Retina (tissue), 1 donor: ENCODE measurements at places on chromosomes 11 and 22.

GRCh38 chr11:126716456-126717083 lies 284.0 kb downstream of the KIRREL3 start:
- peak; percentile 70 for DNase-seq

- DNase-seq, result peak; percentile 67
Measured at GRCh38 chr22:41966607-41967240, 2.5 kb upstream of the SEPTIN3 start.

- no peak for DNase-seq
Measured at GRCh38 chr22:25146307-25146706, 53.4 kb upstream of the CRYBB3 start.

DNA sequence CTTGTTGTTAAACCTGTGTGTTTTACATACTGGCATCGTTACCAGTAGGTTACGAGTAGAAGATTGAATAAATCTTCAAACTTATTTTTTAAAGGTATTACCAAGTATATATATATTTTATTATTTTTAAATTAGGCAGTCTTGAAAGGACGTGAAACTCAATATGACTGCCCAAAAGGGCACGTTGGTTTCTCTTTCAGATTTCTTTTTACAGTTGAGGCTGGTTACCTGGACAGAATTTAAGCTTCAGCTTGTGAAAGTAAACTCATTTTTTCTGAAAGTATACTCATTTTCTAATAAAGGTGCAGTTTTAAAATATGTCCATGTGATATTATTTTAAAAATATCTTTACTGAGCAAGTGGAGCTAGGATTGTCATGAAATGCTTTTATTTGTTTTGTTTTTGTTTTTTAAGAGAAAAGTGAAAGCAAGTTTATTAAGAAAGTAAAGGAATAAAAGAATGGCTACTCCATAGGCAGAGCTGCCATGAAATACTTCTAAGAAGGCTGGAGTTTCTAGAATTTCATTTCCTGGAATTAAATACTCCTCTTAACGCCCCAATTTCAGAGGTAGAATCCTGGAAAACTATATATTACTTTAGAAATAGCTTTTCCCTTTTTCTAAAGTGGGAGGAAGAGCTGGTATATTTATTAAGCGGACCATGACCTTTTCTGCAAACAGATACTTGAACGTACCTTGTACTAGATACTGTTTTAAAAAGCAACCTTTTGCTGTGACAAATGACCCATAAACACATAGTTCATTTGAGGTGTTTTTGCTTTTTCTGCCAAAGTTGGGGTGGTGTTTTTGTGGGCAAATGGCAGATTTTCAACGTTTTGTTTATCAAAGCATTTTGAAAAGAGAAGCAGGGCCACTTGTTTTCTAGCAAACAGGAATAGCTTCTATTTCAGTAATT lies 1.9 kb downstream of the FBXO7 start:
- DNase-seq, result no peak

GRCh38 chr22:24417901-24418641 lies 9.3 kb upstream of the ADORA2A start:
- DNase-seq, result no peak

DNA sequence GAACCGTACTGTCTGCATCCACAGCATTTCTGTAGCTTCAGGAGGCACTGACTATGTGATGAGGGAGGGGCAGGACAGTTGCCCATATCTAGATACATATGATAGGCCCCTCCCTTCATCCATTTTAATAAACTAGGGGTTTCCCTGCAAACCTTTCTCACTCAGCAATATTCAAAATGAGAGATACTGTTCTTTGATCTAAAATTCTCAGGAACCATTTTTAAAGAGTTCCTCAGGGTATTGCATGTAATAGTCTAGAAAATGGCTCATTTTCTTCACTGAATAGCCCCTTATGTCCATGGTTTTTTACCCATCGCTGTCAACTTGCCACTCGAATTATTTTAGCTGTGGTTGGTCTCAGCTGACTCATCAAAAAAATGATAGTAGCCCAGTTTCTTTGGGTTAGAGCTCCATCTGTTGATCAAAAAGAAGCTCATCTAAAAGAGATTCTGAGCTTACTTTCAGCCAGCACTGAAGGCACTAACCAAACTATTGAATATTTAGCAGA lies 37.0 kb upstream of the DNAJB7 start:
- peak; percentile 19 for DNase-seq

DNA sequence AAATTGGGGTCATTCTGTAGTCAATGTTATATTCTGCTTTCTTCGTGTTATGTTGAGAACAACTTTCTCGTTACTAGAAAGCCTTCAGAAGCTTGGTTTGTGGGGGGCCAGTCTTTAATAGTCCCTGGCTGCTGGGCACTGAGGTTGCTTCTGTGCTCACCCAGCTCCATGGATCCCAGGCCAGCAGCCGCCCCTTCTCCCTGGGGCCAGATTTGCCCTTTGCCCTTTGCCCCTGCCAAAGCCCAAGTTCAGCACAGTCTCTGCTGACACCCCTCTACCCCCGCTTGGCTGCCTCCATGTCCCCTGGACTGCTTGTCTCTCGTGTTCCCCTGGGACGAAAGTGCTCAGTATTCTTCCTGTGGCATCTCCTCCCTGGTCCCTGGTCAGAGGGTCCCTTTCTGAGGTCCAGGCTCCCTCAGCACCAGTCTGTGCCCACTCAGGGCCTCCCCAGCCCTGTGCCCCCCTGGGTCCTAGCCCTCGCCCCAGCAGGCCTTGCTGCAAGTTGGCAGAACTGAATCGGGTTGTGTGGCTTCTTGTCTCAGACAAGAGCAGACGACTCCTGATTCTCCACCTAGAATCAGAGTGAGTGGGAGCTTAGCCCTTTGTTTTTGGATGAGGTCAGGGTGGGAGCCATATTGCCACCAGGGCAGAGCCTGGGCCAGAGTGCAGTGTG lies 6.7 kb downstream of the TSPO start:
- no peak for DNase-seq

- DNase-seq, result no peak
Measured at GRCh38 chr11:1761857-1762536, 1.7 kb downstream of the CTSD start.

DNA sequence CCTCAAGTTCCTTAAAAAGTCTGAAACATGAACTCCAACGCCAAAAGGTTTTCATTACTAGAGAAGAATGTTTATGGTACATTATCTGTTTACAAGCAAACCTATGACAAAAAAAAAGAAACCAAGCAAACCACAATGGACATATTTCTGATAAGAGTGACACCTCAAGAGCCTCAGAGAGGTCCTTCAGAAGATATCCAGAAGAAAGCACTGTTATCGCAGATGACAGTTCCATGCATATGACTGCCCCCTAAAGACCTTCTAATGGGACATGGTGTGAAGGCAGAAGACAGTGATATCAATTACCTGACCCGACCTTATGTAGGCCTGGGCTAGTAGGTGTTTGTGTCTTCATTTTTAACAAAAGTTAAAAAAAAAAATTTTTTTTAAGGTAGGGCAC lies 3.1 kb downstream of the HDHD5 start:
- DNase-seq, result no peak

DNA sequence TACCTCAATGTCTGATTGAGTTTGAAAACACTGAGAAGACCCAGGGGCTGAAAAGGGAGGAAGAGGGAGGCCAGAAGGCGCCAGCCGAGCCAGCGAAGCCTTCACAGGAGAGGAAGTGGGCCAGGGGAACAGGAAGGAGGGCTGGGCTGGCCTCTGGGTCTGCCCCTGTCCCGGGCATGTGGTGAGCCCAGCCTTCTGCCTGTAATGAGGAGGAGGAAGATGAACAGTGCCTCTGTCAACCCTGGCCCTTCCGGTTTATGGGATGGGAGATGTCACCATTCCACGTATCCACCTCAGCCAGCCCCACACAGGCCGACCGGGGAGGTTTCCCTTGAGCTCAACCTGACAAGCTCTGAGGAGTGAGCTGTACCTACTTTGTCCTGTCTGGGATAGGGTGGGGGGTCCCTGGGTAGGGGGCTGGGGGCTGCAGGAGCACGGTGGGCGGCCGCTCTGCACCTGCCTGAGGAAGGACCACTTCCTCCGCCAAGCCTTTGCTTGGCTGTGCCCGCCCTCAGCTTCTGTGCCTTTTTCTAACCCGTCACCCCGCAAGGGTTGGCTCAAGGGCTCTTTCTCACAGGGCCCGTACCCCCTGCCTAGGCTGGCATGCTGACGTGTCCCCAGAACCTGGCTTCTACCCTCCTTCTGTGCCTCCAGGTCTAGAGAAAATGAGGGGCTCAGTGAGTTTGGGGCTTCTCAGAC lies 2.0 kb downstream of the PARVG start:
- DNase-seq, result no peak

- no peak for DNase-seq
Measured at GRCh38 chr11:75145972-75146519, 4.9 kb upstream of the SLCO2B1 start.

- no peak for DNase-seq
Measured at GRCh38 chr11:33178443-33179180, 17.3 kb upstream of the CSTF3 start.

DNA sequence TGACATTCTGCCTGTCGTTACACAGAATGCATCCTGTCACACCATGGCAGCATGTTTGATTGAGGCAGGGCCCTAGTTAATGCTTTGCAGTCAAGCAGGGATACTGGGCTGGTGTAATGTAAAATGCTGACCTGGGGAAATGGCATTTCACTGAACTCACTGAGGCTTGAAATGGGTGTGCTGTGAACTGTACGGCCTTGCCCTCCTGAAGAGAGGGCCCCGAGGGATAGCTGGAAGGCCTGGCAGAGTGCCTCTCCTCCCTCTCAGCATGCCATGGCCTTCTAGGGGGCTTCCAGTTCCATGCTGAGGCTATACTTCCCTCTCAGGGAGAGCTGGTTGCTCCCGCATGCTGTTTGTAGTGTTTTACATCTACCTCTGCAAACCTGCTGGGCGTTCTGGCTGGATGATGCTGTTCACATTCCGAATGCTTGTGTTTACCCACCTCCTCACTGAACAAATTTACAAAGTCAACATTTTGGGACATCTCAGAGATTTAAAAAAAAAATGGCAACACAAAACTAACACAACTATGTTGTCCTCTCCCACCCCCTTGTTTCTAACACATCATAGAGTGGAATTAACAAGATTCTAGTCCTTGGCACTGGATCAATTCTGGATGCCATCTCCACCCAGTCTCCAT lies 416.7 kb upstream of the CADM1 start:
- peak; percentile 46 for DNase-seq

DNA sequence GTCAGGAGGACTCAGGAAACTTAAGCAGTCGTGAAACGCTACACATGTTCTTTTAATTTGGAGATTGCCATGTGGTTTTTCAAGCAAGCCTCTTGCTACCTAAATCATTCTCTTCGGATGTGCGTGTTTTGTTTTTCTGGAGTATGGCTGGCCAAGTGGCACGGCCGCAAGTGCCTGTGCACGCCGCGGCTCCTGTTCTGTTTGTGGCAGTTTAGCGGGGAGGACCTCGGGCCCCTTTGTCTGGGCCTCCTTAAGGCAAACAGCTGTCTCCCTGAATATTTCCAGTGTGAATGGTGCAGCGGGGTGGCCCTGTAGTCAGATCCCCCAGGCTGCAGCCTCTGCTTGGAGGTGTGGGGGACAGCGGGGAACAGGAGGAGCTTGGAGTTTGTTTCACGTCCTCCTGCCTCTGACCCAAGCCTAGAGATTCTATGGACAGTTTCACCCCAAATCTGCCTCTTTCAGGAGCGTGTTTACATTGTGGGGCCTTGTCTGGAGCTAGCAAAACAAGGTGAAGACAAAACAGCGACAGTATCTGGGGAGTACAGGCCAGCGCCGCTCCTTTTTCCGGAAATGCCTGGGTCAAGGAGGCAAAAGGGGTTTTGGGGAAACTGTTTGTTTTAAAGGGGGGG lies 1.3 kb downstream of the LRP5 start:
- DNase-seq, result peak; percentile 75

DNA sequence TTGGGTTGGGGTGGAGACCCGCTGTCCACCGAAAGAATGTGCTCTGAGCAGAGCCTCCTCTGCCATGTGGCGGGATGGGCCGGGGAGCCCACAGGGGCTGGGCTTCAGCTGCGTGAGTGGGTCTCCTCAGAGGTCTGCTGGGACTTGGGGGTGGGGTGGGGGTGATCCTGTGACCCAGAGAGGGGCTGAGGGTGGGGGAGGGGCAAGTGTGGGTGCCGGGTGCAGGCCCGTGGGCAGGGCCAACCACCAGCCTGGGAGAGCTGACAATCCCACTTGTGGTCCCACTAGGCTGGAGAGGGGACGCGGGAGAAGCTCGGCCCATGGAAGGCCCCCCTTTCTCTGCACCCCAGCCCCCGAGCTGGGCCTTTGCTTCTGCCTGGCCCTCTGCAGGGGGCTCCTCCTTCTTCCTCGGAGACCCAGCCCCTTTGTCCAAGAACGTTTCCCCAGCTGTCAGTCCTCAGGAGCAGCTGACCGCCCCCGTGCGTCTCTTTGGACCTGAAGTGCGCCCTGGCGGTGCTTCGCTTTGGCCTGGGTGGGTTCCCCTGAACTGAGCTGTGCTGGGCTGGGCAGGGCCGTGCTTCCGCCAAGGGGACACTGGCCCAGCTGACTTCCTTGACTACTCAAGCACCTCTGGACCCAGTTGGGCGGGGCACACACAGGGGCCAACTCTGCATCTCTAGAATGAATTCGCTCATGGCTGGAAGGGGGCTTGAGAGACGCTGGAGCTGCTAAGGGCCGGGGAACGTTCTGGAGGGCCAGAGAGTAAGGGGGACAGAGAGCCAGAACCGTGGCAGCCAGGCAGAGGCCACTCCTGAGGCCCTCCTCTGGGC lies 30.2 kb downstream of the OSBPL5 start:
- DNase-seq, result no peak

DNA sequence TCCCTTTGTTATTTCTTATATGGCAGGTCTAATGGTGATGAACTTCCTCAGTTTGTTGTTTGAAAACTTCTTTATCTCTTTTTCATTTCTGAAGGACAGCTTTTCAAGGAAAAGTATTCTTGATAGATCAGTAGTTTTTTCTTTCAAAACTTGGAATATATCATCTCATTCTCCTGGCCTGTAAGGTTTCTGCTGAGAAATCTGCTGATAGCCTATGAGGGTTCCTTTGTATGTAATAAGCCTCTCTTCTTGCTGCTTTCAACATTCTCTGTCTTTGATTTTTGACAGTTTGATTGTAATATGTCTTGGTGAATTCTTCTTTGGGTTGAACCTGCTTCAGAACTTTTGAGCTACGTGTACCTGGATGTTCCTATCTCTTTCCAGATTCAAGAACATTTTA lies 46.0 kb downstream of the PIWIL4 start:
- DNase-seq, result no peak
